ENCODE measurements at places on chromosomes 13 and 19. TPM values are rescaled to one million over a fixed set of nuclear protein-coding genes. Genes with fewer than 3 reads are reported as not detected.

Gene ZNF85
- total RNA-seq: 9.4 TPM

Gene WDR87
- total RNA-seq: not detected

Gene ANKLE1
- not detected for total RNA-seq

Gene TMEM86B
- 0.76 TPM for total RNA-seq

Gene ALOX5AP
- total RNA-seq: not detected

Gene PRR12
- total RNA-seq: 2.8 TPM

Gene MAG
- total RNA-seq: not detected

Gene PLIN3
- 328 TPM for total RNA-seq

Gene PEAK3
- total RNA-seq: not detected

Gene SIGLEC9
- total RNA-seq: not detected

Gene DIRAS1
- 13.6 TPM for total RNA-seq

All from articular chondrocyte of knee joint (primary cell).